ENCODE measurements at places on chromosomes 11 and 22.

- DNase-seq: no peak
Observed at GRCh38 chr11:68963779-68964178, 17.0 kb downstream of the MRGPRD start.

DNA sequence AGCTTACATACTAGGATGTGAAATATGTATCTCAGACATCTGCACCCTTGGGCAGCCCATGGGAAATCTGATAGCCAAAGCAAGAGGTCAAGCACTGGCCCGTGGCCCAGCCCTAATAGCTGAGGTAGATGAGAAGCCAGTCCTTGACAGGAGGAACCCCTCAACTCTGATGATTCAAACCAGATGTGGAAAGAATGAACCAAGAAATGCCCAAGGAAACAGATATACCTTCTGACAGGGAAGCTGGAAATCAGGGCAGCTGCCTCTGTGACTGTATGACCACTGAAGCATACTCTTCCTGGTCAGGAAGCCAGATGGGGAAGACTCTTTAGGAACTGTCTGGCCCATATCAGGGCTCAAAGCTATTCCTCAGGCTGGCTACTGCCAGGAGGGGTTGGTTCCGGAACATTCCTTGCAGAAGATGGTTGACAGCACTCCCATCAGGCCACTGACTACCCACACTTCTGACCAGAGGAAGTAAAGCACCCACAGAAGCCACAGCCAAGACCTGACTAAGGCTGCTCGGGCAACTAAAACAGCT lies 124.2 kb downstream of the SWAP70 start:
- no peak for DNase-seq

GRCh38 chr11:32435152-32435480 lies 223 bp downstream of the WT1 start:
- DNase-seq: no peak

DNA sequence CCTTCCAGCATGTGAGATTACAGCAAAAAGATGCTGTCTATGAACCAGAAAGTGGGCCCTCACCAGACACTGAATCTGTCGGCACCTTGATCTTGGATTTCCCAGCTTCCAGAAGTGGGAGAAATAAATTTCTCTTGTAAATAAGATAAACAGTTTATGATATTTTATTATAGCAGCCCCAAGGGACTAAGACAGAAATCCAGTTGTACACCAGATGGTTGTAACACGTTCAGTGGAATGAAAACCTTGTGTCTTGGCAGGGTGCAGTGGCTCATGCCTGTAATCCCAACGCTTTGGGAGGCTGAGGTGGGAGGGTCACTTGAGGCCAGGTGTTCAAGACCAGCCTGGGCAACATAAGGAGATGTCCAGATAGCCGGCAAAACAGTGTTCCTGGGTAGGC lies 61.8 kb downstream of the MCHR1 start:
- DNase-seq: no peak

DNA sequence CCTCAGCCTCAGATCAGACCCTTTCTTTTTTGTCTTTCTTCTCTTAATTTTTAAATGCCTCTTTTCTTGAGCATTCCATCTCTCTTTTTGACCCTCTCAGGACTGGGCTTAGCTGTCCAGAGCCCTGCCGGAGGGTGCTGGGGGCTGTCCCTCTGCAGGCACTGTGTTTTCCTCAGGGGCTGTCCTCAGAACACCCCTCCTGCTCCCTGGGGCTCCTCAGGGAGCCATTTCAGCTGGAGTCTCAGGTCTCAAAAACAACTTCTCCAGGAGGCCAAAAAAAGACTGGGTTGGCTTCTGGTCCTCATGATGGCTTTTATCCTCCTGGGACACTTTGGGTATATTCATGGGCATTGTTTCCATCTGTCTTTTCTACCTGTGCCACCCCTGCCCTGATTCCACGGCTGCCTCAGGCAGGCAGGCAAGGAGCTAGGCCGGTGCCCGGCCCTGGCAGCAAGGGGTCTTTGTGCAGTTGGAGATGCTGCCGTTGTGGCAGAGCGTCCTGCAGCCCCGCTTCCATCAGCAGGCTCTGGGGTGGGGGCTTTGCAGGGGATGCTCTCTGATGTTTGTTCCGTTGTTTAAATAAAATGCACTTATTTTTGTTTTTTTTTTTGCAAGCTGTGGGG lies 85.1 kb downstream of the CEP164 start:
- DNase-seq: no peak

- DNase-seq: no peak
Observed at GRCh38 chr11:6666302-6667183, 10.9 kb upstream of the DCHS1 start.

DNA sequence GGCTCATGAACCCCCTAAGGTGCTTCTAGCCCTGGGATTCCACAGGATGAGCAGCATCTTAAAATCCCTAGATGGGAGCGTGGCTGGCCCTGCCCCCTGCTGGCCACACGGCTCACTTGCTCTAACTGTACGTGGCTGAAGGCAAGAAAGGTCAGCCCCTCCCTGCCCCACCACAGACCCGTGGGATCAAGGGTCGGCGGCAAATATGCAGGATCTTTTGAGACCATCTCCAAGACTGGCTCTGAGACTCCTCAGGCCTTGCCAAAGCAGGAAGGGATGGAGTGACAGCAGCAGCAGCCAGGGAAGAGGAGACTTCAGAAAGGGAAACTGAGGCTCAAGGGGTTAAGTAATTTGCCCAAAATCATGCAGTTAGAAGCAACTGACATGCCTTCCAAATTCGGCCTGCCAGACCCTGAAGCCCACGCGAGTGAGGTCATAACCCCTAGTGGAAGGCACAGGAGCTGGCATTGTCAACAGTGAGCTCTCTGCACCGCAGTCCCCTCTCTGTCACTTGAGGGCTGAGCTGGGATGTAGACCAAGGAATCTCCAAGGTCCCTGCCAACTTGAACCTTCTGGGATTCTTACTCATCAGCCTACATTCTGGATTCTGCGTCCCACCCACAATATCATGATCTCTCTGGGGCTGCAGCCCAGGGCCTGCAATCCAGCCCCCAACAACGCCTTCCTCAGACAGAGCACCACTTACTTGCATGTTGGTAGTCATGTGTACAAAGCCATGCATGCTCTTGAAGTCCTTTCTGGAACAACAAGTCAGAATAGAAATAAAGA lies 31.4 kb downstream of the CREB3L1 start:
- no peak for DNase-seq

- no peak for DNase-seq
Observed at GRCh38 chr11:6664551-6664950, 8.9 kb upstream of the DCHS1 start.

DNA sequence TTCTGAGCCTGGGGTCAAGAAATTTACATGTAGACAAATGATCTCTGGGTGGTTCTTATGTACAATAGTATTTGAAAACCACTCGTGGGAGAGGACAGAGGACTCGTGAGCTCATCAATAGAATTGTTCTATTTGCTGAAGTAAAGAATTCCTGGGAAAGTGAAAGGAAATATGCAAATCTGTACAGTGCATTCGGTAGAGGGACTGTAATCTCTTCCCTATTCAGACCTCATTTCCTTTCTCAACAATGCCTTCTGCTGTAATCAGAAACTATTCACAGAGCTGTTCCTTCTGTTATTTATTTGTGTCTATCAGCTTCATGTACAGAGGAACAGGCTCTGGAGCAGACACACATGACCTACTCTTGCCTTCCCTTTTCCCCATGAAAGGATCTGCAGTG lies 709.4 kb upstream of the KIRREL3 start:
- DNase-seq: no peak

DNA sequence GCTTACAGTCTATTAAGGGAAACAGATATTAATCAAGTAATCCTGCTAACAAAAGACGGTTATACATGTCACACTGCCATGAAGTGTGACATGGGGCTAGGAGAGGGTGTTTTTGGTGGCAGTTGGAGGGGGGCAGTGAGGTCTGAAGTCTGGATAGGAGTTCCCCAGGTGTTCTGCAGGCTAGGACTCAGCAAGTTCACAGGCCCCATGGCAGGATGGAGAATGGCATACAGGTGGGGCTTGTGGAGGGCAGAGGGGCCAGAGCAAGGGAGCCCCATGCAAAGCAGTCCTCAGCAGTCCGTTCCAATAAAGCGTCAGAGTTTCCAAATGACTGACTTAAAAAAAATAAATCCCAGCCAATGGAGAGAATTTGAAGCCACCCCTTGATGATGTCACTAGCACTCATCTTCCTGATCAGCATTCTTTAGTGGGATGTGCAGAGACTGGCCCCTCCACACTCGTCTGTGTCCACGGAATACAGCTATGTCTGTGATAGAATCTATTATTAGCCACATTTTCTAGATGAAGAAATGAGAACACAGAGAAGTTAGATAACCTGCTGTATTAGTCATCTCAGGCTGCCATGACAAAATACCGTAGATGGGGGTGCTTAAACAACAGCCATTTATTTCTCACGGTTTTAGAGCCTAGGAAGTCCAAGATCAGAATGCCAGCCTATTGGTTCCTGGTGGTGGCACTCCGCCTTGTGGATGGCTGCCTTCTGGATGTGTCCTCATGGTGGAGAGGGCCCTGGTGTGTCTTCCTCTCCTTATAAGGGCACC lies 32.6 kb downstream of the PRDM11 start:
- DNase-seq: no peak

GRCh38 chr11:80515097-80515496 lies 1074.3 kb upstream of the TENM4 start:
- DNase-seq: no peak

- no peak for DNase-seq
Observed at GRCh38 chr11:45844822-45845578, 2.3 kb upstream of the CRY2 start.

- no peak for DNase-seq
Observed at GRCh38 chr11:61551634-61552033, 29.2 kb downstream of the SYT7 start.

- DNase-seq: no peak
Observed at GRCh38 chr11:65726660-65727059, 6.1 kb upstream of the RNASEH2C start.

- DNase-seq: no peak
Observed at GRCh38 chr22:49620666-49621065, 207.0 kb downstream of the BRD1 start.

GRCh38 chr11:35619116-35619854 lies 1.0 kb downstream of the FJX1 start:
- no peak for DNase-seq

DNA sequence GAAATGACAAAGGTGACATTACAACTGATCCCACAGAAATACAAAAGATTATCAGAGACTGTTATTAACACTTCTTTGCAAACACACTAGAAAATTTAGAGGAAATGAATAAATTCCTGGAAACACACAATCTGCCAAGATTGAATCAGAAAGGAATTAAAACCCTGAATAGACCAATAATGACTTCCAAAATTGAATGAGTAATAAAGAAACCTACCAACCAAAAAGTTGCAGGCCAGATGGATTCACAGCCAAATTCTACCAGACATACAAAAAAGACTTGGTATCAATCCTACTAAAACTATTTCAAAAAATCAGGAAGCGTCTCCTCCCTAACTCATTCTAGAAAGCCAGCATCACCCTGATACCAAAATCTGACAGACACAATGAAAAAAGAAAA lies 17.2 kb downstream of the RAB38 start:
- no peak for DNase-seq

- DNase-seq: no peak
Observed at GRCh38 chr11:117210620-117211019, 11.4 kb downstream of the TAGLN start.

DNA sequence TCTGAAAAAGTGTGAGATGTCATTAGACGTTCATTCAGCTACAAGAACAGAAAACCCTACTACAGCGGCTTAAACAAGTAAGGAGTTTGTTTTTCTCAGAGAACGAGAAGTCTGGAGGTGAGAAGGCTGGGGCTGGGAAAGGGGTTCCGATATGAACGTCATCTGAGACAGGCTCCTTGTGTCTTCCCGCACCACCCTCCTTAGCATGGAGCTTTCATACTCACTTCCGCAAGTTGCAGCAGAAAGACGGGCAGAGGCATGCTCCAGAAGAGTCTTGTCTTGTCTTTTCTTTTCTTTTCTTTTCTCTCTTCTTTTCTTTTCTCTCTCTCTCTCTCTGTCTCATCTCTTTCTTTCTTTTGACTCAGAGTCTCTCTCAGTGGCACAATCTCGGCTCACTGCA lies 3.6 kb downstream of the TMEM45B start:
- no peak for DNase-seq

DNA sequence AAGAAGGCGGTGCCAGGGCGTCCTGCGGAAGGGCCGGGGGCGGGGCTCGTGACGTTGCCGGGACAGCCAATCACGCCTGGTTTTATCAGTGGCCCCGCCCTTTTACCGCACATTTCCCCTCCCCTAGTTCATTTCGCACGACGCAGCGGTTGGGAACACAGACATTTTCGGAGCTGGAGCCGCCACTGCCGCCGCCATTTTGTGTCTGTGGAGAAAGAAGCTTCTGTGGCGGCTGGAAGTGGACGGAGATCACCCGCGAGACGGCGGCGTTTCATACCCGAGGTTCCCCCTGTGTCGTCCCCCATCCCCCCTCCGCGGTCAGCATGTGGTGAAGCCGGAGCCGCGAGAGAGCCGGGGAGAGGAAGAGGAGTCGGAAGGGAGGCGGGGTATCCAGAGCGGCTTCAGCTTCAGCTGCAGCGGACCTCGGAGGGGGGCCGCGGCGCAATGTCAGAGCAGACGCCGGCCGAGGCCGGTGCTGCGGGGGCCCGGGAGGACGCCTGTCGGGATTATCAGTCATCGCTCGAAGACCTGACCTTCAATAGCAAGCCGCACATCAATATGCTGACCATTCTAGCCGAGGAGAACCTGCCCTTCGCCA lies at the start of gene PCF11:
Gene PCF11 (plus strand): TSS at position 136 of the 598 bp plus-strand sequence. CDS start 309 bp downstream, at position 445.
- DNase-seq: no peak

DNA sequence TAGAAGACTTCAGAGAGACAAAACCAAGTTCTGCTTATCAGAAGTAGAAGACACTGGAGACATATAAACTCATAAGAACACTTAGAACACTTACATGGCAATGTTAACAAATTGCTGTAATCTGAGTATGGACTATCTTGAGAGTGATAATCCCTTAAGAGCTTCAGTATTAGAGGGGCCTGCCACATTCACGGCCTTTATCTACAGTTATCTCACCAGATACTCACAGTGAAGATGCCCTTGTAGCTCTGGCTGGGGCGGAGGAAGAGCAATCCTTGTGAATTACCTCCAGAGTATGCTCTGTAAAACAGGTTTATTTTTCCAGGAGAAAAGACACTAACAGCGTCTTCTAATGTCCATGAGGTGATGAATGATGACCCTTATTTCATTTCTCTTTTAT lies 762.8 kb downstream of the FAM181B start:
- DNase-seq: no peak

DNA sequence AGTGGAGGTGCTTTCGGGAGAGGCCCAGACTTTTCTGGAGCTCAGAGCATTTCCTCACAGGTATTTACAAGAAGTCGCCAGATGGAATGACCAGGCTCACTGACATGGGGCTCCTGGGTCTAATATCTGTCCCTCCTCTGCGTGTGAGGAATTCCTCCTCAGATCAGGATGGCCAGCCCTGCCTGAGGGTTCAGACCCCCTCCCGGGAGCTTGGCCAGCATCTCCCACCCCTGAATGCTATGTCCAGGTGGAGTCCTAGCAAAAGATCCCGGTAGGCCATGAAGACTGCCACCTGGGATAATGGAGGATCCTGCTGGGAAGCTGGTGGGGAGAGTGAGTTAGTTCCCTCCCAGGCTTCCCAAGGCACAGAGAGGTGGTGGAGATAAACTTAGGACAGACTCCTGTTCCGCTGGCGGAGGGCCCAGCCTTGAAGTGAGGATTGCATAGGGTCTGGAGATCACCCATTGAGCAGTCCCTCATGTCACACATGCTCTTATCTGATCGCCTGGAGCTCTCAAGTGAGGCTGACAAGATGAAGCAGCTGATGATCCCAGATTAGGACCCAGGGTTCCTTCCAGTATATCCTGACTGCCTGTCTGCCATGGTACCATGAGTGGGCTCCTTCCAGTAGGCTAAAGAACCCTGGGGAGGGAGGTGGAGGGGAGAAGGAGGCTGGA lies 5.7 kb downstream of the OAF start:
- DNase-seq: no peak

Data from renal cortex interstitium (tissue), 15 donors.